ENCODE measurements at places on chromosomes 2 and 18. TPM values are rescaled to one million over a fixed set of nuclear protein-coding genes. Genes with fewer than 3 reads are reported as not detected.

DNA sequence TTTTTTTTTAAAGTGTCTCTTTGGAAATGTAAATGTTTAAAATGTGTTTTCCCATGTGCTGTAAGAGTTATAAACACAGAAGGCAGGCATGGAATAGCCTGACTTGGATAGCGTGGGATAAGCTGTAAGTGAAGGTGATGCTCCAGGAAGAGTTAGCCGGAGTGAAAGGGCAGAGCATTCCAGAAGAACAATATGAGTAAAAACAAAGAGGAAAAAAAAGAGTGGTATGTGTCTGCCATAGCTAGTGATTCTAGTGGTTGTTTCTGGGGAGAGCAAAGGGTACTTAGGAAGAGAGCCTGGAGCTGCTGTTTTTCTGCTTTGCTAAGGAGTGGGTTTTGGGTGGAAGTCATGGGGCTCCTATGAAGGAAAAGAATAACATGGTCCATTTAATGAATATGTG is 126.9 kb upstream of the DLGAP1 start:
- DNase-seq, result peak; percentile 50
- no peak overlapping the region for H3K4me3 ChIP-seq
- H3K36me3 ChIP-seq, result no peaks in the 10 kb centered on the region
- H3K27ac ChIP-seq, result no peak overlapping the region

- H3K4me1 ChIP-seq, result no peaks in the 10 kb centered on the region
- H3K27me3 ChIP-seq, result no peaks in the 10 kb centered on the region
- DNase-seq, result no peak
- no peak overlapping the region for H3K27ac ChIP-seq
- H3K36me3 ChIP-seq, result no peaks in the 10 kb centered on the region
These were observed 23.8 kb downstream of the CD28 start for GRCh38 chr2:203730076-203730729.

DNA sequence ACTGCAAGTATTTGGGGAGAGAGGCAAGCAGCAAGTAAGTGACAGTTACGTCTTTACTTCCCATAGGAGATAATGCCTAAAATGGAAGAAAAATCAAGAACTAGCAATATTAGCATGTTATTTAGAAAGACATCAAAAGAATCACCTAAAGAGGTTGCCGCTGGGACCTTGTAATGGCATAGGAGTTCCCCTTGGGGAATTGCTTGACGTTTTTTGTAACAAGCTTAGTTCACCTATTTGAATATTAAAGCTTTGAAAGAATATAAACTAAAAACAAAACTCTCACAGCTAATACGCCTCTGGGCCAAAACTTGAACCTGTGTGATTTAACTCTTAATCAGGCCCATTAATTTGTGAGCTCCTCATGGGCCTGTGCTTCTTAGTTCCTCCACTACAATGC is 89.0 kb downstream of the AAK1 start:
- no peak for DNase-seq
- no peak overlapping the region for H3K27ac ChIP-seq
- no peak overlapping the region for H3K4me3 ChIP-seq
- H3K36me3 ChIP-seq, result no peaks in the 10 kb centered on the region
- no peaks in the 10 kb centered on the region for H3K27me3 ChIP-seq
- H3K4me1 ChIP-seq, result no peaks in the 10 kb centered on the region

DNA sequence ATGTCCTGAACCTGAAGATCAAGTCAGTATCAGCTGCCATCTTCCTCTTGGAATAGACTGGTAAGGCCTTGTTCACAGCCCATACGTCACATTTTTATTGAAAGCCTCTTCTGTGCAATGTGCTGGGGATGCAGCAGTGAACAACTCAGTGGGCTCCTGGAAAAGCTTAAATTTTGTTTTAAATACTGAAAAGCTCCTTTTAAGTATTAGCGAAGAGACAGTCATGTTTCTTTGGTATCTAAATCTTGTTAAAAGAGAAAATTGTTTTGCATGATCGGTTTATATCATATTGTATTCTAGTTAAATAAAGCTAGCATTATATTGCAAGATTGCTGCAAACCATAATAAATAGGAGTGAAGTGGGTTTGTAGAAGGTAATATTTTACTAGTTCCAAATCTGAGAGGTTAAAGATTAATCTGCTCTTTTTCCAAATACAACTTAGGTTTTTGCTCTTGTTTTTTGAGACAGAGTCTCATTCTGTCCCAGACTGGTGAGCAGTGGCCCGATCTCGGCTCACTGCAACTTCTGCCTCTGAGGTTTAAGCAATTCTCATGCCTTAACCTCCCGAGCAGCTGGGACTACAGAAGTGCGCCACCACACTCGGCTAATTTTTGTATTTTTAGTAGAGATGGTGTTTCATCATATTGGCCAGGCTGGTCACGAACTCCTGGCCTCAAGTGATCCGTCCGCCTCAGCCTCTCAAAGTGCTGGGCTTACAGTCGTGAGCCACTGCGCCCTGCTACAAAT is 1.6 kb upstream of the RMDN2 start:
- H3K4me3 ChIP-seq, result no peak overlapping the region
- no peak overlapping the region for H3K27ac ChIP-seq
- H3K27me3 ChIP-seq, result peaks cover 14% of the 10 kb centered on the region

DNA sequence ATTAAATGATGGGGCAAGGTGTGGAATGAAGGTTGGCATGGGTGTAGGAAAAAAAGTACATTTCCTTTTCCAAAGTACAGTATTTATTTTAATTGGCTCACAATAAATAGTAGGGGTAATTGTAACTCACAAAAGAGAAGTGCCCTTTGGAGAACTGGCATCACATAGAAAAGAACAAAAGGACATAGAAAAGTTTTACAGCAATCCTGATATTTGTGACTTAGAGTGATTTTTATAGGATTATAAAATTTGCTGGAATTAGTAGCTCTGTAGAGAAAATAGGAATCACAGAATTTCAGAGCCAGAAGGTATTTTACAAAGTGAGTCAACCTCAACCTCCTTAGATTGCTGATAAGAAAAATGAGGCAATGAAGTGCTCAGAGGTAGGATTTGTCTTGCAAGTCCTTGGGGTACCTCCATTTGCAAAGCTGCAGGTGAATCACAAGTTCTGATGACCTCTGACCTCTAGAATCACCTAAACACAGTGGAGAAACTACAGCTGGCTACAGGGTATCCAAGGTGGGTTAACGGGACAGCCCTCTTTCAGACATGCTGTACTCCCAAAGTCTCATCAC is 133.6 kb downstream of the SOCS6 start:
- H3K27ac ChIP-seq, result no peak overlapping the region
- no peak for DNase-seq

GRCh38 chr2:102622646-102623045 is 3.3 kb downstream of the SLC9A2 start:
- peaks cover 75% of the 10 kb centered on the region for H3K27me3 ChIP-seq
- H3K4me1 ChIP-seq, result peaks cover 14% of the 10 kb centered on the region
- no peak for DNase-seq
- no peaks in the 10 kb centered on the region for H3K36me3 ChIP-seq
- H3K4me3 ChIP-seq, result no peak overlapping the region
- no peak overlapping the region for H3K27ac ChIP-seq

DNA sequence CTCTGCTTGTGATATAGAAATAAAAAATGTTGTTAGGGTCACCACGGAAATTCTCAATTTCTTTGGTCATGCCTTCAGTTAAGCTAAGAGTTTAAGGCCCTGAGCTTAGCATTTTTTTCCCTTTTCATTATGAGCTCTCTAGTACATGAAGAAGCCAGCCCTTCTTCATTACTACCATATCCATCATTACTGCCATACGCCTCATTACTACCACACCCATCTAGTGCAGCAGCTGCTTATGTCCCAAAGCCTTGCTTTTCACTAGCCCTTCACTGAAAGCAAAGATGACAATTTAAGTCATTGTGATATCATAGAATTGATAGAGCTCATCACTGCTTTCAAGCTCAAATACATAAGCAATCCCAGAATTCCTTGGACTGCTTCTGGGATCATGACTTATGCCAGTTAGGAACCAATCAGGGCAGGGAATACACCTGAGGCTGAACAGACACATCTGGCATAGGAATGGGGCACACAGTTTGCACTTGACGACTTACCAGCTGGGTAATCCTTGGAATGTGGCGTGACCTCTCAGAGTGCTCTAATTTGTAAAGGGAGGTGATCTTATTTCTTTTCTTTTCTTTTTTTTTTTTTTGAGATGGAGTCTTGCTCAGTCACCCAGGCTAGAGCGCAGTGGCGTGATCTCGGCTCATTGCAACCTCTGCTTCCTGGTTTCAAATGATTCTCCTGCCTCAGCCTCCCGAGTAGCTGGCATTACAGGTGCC is 40.3 kb downstream of the SOWAHC start:
- no peaks in the 10 kb centered on the region for H3K27me3 ChIP-seq
- no peak for DNase-seq
- H3K4me3 ChIP-seq, result no peak overlapping the region
- no peaks in the 10 kb centered on the region for H3K36me3 ChIP-seq
- H3K27ac ChIP-seq, result no peak overlapping the region

DNA sequence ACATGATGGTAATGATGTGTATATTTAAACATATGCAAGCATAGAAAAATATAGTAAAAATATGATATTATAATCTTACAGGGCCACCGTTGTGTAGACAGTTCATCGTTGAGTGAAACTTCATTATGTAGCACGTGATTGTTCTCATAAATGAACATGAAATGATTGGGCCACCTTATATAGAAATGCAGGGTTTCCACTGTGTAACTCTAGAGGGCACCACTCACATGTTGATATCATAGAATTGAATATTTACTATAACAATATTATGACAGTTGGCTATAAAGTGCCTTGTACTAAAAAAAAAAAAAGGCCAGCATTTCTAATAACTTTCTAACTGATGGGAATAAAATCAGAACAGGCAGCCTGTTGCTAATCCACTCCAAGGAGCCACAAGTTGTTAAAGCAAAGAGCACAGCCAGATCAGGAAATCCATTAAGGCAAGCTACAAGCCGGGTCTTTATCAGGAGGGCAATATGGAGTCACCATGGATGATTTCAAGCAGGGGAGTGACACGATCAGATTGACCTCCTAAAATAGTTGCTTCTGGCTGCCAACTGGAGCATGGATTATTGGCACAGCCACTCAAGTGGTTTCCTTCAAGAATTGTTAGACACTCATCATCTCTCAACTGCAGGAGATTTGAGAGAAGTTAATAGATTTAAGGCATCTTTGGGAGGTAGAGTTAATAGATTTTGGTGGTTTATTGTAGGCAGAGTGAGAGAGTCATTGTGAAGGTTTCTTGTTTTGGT is 16.7 kb downstream of the IL1F10 start:
- no peaks in the 10 kb centered on the region for H3K4me1 ChIP-seq
- no peaks in the 10 kb centered on the region for H3K36me3 ChIP-seq
- H3K27ac ChIP-seq, result no peak overlapping the region
- H3K4me3 ChIP-seq, result no peak overlapping the region
- H3K27me3 ChIP-seq, result peaks cover 41% of the 10 kb centered on the region

DNA sequence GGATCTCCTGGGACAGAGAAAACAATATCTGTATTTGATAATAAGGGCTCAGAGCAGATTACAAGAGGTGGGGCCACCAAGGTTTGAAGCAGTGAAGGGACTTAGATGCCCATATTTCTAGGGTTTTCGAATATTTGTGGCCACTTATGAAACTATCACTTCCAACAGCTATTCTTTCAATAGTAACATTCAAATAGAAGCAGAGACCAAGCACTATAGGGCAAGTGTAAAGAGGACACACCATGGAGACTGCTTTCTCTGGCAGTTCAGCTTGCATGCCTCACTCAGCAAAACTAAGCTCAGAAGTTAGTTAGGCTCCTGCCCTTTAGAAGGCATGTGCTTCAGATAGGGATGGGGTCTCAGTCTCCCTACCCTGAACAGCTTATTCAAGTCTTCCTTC is 10.3 kb downstream of the PSTPIP2 start:
- no peak overlapping the region for H3K27ac ChIP-seq
- no peaks in the 10 kb centered on the region for H3K36me3 ChIP-seq
- no peaks in the 10 kb centered on the region for H3K27me3 ChIP-seq
- no peaks in the 10 kb centered on the region for H3K4me1 ChIP-seq

GRCh38 chr18:78924786-78925540 is 54.7 kb upstream of the SALL3 start:
- no peak overlapping the region for H3K27ac ChIP-seq
- DNase-seq, result no peak
- H3K36me3 ChIP-seq, result no peaks in the 10 kb centered on the region
- no peak overlapping the region for H3K4me3 ChIP-seq
- no peaks in the 10 kb centered on the region for H3K27me3 ChIP-seq
- H3K4me1 ChIP-seq, result no peaks in the 10 kb centered on the region

- peak overlapping the region; percentile 53 for H3K27ac ChIP-seq
- DNase-seq, result peak; percentile 49
- no peaks in the 10 kb centered on the region for H3K36me3 ChIP-seq
- peaks cover 8% of the 10 kb centered on the region for H3K4me1 ChIP-seq
- H3K4me3 ChIP-seq, result no peak overlapping the region
These were observed 682.4 kb downstream of the LRRTM4 start for GRCh38 chr2:76839826-76840225.

DNA sequence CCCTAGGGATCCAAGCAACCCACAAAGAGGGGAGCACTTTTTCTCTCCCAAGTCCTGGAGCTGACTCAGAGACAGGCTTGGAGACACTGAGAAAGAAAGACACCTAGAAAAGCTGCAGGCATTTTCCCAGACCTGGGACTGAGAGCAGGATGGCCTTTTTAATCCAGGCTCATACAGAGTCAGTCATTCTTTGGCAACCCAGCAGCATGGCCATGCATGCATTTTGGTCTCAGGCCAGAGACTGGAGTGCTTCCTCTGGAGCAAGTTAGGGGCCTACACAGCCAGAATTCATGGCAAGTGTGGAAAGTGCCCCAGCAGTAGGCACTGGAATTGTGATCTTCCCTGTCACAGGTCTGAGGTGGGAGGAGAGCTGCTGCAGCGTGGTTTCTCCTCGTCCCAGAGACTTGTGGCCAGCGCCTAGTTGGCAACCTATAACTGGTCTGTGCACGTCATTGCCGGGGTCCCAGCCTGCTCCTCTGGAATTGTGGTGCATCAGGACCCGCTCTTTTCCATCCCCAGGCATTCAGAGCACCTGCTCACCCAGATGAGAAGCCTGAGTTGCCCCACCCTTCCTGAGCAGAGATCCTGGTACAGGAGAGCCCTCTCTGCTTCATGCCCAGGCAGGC is 231.9 kb upstream of the RAB6C start:
- no peaks in the 10 kb centered on the region for H3K27me3 ChIP-seq
- H3K27ac ChIP-seq, result no peak overlapping the region
- no peak overlapping the region for H3K4me3 ChIP-seq
- H3K4me1 ChIP-seq, result no peaks in the 10 kb centered on the region
- DNase-seq, result no peak
- H3K36me3 ChIP-seq, result no peaks in the 10 kb centered on the region

- H3K27me3 ChIP-seq, result no peaks in the 10 kb centered on the region
- H3K36me3 ChIP-seq, result no peaks in the 10 kb centered on the region
- H3K4me1 ChIP-seq, result no peaks in the 10 kb centered on the region
- H3K27ac ChIP-seq, result no peak overlapping the region
- H3K4me3 ChIP-seq, result no peak overlapping the region
These were observed 1.4 kb upstream of the CD226 start for GRCh38 chr18:69948919-69949537.

Gene PLA2R1
- 0.45 TPM for total RNA-seq

Gene CDH20
- 1.6 TPM for total RNA-seq

Gene MAL
- not detected for total RNA-seq

Gene NRP2
- 32.0 TPM for total RNA-seq

Gene SESTD1
- total RNA-seq, result 24.8 TPM

Gene C2orf72
- total RNA-seq, result 2.4 TPM

Gene ERBB4
- 1.5 TPM for total RNA-seq

Gene ELP2
- total RNA-seq, result 171 TPM

Gene DSG4
- not detected for total RNA-seq

Gene TUBA3D
- total RNA-seq, result not detected

Gene BCL11A
- total RNA-seq, result 1.0 TPM

Gene UCN
- 1.2 TPM for total RNA-seq

Gene EMILIN1
- 5.1 TPM for total RNA-seq
